ENCODE measurements at places on chromosomes 3 and 15. TPM values are rescaled to one million over a fixed set of nuclear protein-coding genes. Genes with fewer than 3 reads are reported as not detected.

- no peak for DNase-seq
Observed at GRCh38 chr3:101217472-101218245, 102.7 kb downstream of the IMPG2 start.

GRCh38 chr15:49492830-49493229 is 69.8 kb downstream of the FGF7 start:
- DNase-seq: no peak

DNA sequence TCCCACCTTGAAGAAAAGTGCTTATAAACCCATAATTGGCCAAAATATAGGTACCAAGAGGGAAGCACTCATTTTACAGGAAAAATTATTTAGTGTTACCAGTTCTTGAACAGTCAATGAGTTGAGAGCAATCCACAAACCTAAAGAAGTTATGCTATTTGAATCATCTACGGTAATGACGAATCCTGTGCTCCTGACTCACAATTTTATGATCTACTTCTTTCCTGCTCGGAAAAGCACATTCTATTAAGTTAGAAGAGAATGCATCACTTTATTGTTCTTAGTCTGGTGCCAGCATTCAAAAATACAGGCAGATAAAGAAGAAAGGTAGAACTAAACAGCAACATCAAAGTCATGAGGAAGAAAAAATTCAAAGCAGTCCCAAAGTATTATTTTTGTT is 33.2 kb downstream of the CHRM5 start:
- no peak for DNase-seq

GRCh38 chr15:70214276-70214675 is 116.6 kb upstream of the TLE3 start:
- no peak for DNase-seq

DNA sequence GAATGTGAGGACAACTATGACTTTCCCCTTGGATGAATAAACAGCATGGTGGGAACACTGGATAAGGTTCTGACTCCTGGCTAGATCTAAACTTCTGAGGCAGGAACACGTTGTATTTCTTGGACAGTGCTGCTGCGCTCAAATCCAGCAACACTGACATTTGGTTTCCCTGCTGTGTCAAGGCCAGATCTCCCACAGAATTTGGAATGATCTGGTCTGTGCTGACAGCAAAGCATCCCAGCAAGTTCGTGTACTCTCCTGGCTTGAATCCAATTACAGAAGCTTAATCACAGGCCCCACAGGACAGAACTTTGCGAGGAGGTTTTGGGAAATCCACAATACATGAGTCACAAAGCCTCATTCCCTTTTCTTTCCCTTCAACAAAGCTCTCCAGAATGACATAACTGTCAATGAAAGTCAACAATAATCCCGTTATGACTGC is 92.5 kb downstream of the ADAMTS9 start:
- DNase-seq: peak; percentile 36

DNA sequence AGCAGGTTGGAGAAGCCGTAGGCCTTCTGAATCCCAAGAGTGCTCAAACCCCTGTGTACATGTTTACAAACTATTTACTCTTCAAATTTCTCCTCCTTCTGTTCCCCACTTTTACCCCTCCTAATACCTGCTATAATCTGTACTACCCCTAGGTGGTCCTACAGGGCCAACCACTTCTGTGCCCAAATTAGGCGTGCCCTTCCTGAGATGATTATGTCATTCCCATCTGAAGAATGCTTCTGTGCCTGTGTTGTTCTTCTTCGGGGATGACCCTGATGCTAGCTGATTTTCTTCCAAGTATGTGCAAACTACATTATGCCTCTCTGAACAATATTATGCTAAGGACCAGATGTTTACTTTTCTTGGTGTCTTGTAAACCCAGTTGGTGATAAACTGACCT is 20.5 kb downstream of the RBP2 start:
- no peak for DNase-seq

DNA sequence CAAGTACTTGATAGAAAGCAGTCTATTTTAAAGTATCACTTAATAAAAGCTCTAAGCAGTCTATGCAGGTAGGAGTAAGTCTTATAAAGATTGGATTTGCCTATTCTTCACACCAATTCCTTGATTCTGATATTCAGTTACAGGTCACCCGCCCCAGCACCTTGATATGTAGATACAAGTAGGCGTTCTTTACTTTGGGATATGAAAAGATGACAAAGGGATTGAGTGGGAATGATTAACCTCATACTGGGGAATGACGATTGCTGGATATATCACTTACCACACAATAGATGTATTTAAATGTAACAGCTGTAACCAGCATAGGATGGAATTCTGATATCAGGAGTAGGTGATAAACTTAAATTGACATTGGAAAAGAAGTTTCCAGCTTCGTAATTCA is 47.1 kb downstream of the HHLA2 start:
- DNase-seq: no peak

DNA sequence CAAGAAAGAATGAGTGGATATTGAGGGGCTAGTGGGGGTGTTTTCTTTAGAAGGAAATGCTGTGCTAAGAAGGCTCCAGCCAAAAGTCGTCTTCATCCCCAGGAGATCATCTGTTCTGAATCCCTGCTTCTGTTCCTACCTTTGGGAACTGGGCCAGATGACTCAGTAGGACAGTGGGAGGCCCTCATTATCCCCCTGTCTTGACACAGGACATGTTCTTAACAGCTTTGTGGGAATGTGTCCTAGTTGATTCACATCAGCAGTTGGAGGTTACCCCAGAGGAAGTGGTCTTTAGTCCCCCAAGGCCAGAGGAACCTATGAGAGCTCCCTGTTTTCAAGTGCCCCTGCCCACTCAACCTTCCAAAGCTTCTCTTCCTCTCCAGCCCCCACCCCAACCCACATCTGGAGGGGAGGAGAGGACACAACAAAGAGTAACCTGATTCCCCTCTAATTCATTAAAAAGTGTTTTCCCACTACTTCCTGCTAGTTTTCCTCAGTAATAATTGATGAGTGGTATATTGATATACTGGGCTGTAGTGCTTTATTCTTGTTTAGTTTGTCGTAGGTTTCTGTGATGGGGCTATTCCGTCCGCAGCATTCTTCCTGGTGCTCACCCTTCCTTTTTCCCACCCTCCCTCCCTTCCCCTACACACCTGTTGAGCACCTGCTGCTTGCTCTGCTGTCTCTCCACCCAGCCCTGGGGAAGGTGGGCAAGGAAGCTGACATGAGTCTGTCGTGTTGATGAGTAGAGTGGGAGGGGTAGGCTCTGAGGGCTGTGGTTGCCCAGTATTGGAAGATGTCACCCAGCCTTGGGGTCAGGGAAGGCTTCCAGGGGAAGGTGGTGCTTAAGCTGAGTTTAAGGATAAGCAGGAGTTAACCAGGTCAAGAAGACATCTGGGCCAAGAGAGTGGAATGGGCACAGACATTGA is 9.3 kb downstream of the PXYLP1 start:
- DNase-seq: no peak

DNA sequence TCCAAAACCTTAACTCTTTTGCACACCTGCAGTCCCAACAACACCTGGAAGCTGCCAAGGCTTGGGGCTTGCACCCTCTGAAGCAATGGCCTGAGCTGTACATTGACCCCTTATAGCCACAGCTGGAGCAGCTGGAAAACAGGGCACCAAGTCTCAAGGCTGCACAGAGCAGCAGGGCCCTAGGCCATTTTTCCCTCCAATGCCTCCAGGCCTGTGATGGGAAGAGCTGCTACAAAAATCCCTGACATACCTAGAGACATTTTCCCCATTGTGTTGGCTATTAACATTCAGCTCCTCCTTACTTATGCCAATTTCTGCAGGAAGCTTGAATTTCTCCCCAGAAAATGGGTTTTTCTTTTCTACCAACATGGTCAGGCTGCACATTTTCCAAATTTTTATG is 231.0 kb downstream of the ZMAT3 start:
- no peak for DNase-seq

- no peak for DNase-seq
Observed at GRCh38 chr15:75136118-75136517, 65.6 kb upstream of the C15orf39 start.

GRCh38 chr15:29380466-29380865 is 110.8 kb upstream of the NSMCE3 start:
- DNase-seq: no peak

GRCh38 chr3:187085021-187085666 is 54.2 kb downstream of the RPL39L start:
- DNase-seq: no peak

- no peak for DNase-seq
Observed at GRCh38 chr3:81744366-81744765, 17.1 kb downstream of the GBE1 start.

DNA sequence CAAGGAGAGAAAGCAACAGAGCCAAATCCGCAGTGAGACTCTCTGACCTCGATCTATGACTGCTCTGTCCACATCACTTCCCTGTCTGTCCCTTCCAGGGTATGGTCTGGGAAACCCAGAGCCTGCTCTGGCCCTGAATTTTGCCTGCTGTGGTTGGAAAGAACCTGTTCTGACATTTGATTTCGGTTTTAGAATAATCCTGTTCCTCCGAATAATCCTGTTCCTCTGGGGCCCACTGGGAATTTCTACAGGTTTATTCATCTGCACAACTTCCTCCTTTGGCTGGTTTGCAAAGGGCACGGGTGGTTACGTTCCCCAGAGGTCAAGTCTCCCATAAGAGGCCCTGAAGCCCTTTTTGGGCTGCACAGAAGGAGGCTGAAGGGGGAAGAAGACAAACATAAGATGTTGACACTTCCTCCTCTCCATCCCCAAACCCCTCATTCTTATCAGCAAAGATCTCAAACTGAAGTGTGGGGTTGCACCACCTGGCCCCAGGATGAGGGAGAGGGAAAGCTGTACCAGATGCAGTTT is 10.6 kb downstream of the LAMP3 start:
- no peak for DNase-seq

DNA sequence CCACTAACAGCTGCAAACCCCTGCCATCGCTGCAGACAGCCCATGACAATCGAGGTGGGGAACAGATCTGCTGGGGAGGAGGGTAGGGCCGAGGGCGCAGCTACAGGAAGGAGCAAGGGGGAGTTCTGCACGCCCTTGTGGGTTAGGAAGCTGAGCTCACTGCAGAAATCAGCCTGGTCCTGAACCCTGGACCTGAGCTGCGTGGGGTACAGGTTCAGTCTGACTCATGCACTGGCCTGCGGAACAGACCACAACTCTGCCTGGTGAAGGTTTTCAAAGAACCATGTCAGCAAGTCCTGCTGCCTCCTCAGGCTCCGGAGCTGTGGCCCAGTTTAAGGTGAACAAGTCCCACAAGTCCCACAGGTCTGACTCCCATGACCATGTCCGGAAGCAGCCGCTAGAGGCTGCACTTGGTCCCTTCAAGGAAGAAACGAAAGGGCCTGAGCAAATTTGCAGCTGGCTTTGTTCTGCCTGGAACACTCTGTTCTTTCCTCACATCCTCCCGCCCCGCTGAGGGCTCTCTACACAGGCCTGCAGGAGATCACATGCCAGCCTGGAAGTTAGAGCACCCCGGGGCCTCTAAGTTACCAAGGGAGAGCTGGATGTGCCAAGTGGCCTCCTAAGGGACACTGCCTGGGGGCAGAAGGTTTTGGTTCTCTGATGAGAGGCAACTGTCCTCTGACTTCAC is 49.4 kb upstream of the AKAP13 start:
- DNase-seq: peak; percentile 87

DNA sequence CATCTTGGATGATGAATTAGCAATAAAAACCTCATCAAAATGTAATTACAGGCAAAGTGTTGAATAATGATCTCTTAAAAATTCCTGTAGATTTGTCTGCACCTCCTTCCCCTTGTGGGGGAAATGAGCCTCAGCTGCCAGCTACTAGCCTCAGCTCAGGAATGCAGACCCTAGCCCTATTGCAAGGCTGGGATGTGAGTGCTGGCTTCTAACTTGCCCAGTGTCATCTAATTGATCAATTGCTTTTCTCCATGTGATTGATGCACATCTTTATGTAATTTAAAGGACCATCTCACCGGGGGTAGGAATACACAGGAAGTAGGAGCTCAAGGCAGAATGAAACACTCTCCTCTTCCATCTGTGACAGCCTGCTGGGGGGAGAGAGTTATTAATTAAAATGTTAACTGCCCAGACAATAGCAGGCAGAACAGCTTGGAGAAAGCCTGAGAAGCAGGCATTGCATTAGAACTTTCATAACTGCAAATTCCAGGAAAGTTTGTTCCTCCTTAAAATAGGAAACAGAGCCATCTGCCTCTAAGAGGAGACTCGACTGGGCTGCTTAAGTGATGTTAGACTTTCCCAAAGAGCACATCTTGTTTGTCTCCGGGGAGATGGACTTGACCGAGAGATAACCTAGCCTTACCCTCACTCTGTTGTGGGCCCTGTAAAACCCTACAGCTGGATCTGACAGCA is 69.6 kb downstream of the LRTM1 start:
- DNase-seq: no peak

DNA sequence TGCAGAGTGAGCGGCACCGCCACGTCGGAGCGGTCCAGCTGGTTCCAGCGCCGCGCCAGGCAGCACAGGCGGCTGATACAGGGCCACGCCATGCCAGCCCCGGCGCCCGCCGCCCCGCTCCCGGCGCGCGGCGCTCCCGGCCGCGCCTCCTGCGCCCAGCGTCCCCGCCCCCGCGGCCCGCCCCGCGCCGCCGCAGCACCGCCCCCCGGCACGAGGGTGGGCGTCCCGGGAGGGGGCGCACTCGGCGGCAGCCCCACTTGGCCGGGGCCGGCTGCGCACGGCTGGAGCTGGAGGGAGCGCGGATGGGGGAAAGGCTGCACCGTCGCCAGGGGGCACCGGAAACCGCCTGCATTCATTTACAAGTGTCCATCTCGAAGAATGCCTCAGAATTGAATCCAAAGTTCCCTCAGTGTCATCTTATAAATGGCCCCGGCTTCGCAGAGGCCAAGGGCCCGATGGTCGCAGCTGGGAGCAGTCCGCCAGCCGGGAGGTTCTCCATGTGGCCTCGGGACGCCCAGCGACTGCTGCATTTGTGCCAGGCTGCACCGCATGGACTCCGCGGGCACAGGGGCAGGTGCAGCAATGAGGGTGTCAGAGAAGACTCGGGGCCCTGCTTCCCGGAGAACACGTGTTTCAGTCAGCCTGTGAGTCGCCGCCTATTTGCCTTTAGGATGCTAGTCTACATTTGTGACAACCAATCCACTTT is at the start of gene MAP6D1:
Gene MAP6D1 (minus strand): TSS at position 122 of the 706 bp plus-strand sequence. CDS start 30 bp downstream, at position 92.
- peak; percentile 21 for DNase-seq

DNA sequence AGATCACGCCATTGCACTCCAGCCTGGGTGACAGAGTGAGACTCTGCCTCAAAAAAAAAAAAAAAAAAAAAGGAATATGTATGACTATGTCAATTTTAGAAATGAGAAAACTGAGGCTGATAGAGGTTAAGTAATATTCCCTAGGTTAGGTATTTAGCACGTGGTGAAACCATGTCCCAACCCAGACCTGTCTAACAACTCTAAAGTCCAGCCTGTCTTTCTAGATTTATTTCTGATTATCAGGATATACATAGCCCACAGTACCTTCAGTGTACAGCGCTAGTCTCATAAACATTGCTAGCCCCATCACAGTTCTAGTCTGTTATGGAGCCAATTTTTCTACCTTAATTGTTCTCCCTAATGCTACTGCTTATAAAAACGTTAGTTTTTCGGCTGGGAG is 88.4 kb upstream of the RAP2B start:
- DNase-seq: no peak

- no peak for DNase-seq
Observed at GRCh38 chr3:150344079-150344759, 63.9 kb upstream of the TSC22D2 start.

The GUCA1C gene
- total RNA-seq: not detected

The ACTL6A gene
- 25.6 TPM for total RNA-seq

The PDE8A gene
- total RNA-seq: 80.0 TPM

The TMEM207 gene
- total RNA-seq: not detected

The SPINK8 gene
- total RNA-seq: not detected
